ENCODE measurements at places on chromosomes 12 and 14.

DNA sequence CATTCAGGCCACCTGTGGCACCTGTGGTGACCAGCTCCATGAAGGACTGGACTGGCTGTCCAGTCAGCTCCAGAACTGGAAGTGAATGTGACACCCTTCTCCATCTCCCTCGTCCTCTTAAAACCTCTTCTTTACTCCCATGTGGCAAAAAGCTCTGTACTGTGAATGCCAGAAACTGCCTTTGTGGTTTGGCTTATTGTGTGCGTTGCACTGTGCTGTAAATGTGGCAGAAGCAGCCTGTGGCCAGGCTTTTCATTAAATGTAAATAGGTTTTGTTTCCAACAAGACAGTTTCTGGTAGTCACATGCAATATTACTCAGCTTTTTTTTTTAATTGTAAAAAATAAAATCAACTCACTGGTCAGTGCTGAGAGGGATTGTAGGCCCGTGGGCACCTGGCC, 453.7 kb downstream of the ATP23 start:
- DNase-seq = no peak

- no peak for DNase-seq
Measured at GRCh38 chr12:6222078-6222654, 22.0 kb downstream of the CD9 start.

DNA sequence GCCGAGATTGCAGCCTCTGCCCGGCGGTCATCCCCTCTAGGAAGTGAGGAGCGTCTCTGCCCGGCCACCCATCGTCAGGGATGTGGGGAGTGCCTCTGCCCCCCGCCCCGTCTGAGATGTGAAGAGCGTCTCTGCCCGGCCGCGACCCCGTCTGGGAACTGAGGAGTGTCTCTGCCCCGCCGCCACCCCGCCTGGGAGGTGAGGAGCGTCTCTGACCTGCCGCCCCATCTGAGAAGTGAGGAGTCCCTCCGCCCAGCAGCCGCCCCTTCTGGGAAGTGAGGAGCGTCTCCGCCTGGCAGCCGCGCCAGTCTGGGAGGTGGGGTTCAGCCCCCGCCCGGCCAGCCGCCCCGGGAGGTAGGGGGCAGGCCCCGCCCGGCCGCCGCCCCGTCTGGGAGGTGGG, 544.0 kb downstream of the CCER1 start:
- DNase-seq = no peak

GRCh38 chr12:57737467-57738460, 778 bp downstream of the AGAP2 start:
- peak; percentile 19 for DNase-seq

DNA sequence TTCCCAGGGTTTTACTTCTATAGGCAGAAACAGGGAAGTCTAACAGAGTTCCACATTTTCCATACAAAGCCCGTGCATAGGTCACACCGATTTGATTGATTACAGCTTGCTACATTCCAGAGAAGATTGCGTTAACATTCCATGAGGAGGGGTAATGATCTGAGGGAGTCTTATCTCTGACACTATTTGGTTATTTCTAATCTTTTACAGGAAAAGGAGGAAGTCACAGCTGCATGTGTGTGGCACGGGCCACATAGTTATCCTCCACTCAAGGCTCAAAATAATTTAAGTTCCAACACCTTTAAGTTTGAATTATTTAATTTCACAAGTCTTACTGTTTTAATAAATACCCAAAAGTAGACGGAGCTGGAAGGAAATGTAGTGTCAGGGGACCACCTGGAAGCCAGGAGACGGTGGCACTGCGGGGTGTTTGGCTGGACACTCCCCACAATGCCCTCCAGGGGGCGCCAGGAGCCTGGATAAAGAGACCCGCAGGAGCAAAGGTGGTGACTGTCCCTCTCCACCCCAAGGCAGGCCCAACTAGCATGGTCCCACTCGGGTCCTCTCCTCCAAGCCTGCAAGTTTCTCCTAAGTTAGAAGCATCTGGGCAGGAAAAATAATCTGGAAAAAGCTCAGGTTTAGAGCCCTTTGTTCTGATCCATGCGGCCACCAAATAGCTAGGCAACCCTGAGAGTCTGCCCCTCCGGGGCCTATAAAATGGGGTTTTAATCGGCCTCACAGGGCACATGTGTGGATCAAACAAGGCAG, 20.2 kb downstream of the KRT8 start:
- peak; percentile 53 for DNase-seq

GRCh38 chr12:56038022-56038655, 3.6 kb upstream of the RPS26 start:
- DNase-seq = no peak

DNA sequence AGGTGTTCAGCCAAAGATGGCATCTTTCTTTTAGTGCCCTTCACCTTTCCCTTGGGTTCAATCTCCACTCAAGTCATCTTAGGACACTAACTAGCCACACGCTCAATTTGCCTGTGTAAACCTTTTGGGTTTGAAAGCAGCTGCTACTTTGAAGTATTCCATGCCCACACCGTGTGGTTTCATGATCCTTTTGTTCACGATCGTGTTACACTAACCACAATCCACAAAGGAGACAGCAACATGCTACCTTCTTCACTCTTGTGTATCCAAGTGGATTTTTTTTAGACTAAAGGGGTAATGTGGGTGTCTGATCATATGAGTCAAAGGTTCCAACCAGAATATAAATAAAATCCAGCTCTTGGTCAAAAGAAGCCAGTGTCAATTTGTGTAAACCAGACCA, 122.7 kb upstream of the FAR2 start:
- DNase-seq = no peak

- no peak for DNase-seq
Measured at GRCh38 chr14:100822013-100822412, 3.9 kb upstream of the MEG3 start.

GRCh38 chr12:143964-144649, 69.8 kb downstream of the SLC6A12 start:
- DNase-seq = peak; percentile 23

DNA sequence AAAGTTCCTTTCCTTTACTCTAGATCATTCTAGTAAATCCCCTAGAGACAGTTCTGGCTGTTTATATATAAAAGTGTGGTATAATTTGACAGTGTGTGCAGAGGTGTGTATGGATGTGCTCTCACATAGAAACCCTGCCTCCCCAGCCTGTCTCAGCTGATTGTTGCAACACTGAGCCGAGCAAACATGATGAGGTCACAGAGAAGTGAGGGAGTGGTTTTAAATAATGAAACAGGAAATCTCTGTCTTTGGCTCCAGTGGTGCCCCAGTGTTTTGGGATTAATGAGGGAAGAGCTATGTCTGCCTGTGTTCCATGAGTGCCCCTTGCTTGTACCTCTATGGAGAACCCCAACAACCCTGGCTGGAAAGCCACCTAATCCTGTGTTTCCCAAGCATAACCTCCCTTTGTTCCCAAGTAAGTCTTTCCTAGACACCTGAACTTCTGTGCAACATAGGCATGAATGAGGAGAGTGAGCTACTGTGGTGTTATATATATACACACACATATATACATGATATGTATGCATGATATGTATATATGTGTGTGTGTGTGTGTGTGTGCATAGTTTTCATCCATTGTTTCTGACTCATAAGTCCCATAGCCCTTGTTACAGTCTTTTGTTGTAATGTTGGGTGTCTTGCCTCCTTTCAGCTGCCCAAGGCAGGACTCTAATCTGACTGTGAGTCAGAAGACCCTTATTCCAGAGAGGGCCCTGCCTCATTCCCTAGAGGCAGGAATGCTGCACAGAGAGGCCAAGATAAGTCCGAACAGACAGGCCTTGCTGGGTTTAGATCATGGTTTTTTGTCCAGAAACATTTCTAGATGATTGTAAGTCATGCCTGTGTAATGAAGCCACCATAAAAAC, 18.0 kb downstream of the TRAF3 start:
- peak; percentile 97 for DNase-seq

DNA sequence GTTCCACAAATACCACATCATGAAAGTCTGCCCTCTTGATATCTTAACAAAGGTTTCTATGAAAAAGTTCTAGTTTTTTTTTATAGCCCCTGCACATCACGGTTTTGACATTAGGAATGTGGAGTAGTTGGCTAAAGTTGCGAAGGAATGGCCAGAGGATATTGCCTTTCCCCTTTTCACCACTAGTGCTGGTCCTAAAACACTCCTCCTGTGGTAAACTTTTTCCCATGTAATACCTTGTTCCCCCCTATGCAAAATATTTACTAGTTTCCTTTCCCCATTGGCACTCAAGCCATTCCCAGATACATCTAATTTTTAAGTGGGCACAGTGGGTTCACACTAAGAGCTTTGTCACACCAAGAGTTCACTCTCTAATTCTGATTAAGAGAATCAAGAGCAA, 33.4 kb downstream of the R3HDM2 start:
- no peak for DNase-seq

DNA sequence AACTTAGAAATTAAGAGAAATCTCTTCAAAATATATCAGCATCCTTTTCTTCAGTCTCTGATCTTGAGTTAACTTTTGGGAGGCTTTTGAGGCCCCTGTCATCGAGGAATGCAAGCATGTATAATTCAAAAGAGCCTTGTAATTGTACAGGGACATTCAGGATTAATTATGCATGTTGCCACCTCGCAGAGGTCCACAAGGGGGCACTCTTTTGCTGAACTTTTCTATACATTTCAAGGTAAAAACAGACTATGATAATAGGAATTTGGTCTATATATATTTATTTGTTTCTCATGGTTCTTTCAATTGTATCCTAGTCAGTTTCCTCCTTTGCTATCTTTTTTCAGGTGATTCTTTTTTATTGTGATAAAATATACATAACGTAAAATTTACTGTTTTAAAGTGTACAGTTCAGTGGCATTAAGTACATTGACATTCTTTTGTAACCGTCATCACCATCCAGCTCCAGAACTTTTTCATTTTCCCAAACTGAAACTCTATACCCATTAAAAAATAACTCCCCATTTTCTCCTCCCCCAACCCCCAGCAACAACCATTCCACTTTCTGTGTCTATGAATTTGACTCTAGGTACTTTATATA, 47.0 kb upstream of the SLC2A13 start:
- DNase-seq = peak; percentile 33

- DNase-seq = no peak
Measured at GRCh38 chr14:52583544-52583943, 30.9 kb downstream of the GPR137C start.

GRCh38 chr14:26427097-26427496, 170.7 kb downstream of the NOVA1 start:
- peak; percentile 21 for DNase-seq

- no peak for DNase-seq
Measured at GRCh38 chr14:103099733-103100280, 5.3 kb downstream of the EXOC3L4 start.

GRCh38 chr12:79233341-79233781, 368.8 kb downstream of the SYT1 start:
- DNase-seq = no peak

DNA sequence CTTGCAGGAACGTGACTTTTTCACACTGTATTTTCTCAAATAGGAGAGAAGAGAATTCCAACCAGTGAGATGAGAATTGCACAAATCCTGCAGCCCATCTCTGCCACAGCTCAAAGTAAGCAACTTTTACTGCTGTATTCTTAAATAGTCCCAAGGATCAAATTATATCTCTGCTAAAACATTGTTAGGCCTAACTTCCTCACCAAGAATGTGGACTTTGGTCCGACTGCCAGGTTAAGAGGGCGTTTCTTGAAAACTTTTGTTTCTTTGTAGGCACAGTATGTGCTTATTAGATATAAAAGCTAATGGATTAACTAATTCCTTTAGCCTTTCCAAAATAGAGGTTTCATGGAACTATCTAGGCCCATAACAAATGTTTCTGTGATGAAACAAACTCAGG, 61.4 kb upstream of the IFNG-AS1 start:
- DNase-seq = no peak

DNA sequence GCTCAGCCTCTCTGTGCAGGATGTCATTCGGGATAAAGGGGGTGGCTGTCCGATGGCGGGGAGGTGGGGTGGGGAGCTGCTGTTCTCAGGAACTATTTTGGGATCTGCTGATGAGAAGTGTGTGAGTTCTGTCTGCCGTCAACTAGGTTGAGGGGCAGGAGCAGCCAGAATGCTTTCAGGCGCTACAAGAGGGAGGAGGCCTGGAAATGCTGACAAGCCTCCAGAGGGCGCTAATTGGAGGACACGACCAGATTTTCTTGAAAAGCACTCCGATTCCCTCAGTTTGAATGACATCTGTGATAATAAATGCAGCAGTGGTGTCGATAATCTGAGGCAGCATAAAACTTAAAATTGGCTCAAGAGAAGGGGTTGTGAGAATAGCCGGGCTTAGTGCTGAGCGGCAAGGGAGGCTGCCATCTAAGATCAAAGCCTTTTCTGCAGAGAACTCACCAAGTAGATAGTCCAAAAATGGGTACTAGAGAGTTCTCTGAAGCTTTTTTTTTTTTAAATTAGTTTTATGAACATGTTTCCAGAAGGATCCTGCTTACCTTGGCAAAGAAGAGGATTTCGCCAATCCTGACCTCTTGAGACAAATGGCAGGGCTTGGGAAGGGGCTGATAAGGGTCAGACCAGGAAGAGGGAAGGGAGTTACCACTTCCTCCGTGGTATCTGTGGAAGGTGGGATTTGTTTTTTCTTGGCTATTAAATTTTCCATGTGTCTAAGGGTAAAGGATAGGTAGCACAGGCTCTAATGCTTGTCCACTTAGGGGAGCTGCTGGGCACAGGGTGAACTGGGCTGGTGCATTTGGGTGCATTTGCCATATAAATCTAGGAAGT, 94.4 kb downstream of the CRACR2A start:
- peak; percentile 40 for DNase-seq

- peak; percentile 47 for DNase-seq
Measured at GRCh38 chr12:107320033-107320928, 226.9 kb upstream of the CRY1 start.

- no peak for DNase-seq
Measured at GRCh38 chr12:29768372-29768771, 15.4 kb downstream of the TMTC1 start.

- no peak for DNase-seq
Measured at GRCh38 chr14:104096751-104097700, 11.5 kb downstream of the ASPG start.

GRCh38 chr12:46774322-46774633, 51.5 kb downstream of the SLC38A4 start:
- no peak for DNase-seq

GRCh38 chr12:12717586-12718380, 615 bp downstream of the CDKN1B start:
- peak; percentile 23 for DNase-seq

DNA sequence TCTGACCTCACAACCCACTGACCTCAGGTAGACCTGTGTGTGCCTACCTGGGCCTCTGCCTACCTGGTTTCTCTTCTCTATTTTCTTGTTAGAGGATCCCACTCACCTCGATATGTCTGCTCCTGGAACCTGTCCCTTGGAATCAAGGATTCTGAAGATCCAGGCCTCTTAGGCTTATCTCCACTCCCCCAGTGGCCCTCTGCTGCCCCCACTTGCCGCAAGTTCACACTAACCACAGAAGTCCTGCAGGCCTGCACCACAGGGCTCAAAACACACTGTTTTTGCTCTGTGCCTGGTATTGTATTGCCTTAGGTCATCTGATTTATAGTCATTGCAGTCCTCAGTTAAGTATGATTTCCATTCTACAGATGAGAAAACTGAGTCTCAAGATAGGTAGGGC, 15.3 kb upstream of the NRXN3 start:
- no peak for DNase-seq

GRCh38 chr12:50185970-50186663, 18.9 kb upstream of the CERS5 start:
- DNase-seq = peak; percentile 62

Measured in fibroblast of skin of back (primary cell).